Activated T-helper 1 cell treated with anti-CD3 and anti-CD28 coated beads, Interleukin-12 subunit alpha, Interleukin-12 subunit beta, Interleukin-2, Interleukin-4 antibody, amounts not matched to agents 30 ng/mL and 10 ng/mL and 1 ng/mL, durations not matched to agents 14 hours and 24 hours and 36 hours (primary cell): ENCODE measurements at places on chromosomes 4 and X. TPM values are rescaled to one million over a fixed set of nuclear protein-coding genes. Genes with fewer than 3 reads are reported as not detected.
A peak's percentile ranks its signal among the peaks of the same experiment; 100 is the strongest.

Gene F8A3
- total RNA-seq, result 27.1 and 27.4 TPM in 2 replicates

Gene TBX22
- total RNA-seq, result not detected in 2 replicates

Gene SLC9A6
- total RNA-seq, result 12.7 and 13.4 TPM in 2 replicates

GRCh38 chr4:14218641-14219040, 591.1 kb upstream of the BOD1L1 start:
- H3K36me3 ChIP-seq, result no peaks in the 10 kb centered on the region
- no peak for DNase-seq
- H3K4me3 ChIP-seq, result no peak overlapping the region
- H3K27me3 ChIP-seq, result no peaks in the 10 kb centered on the region

DNA sequence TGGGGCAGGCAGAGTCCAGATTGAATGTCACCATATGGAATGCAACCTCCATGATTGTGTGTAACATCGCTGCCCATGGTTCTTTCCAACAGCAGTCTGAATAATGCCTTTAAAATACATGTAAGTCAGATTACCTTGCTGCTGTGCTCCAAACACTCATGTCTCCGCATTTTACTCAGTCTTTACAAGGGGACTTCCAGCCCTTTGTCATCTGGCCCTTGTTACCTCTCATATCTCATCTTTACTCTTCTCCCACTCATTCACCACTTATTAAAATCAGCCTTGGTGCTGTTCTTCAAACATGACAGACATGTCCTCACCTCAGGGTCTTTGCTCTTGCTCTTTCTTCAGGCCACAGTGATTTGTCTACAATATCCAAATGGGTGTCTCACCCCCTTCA, 200.4 kb upstream of the GYPA start:
- H3K27ac ChIP-seq, result no peak overlapping the region
- H3K4me1 ChIP-seq, result no peaks in the 10 kb centered on the region
- H3K36me3 ChIP-seq, result no peaks in the 10 kb centered on the region
- H3K27me3 ChIP-seq, result no peaks in the 10 kb centered on the region
- no peak overlapping the region for H3K4me3 ChIP-seq
- DNase-seq, result no peak

GRCh38 chr4:48340276-48340964, 909 bp upstream of the SLAIN2 start:
- peaks cover 68% of the 10 kb centered on the region for H3K4me1 ChIP-seq
- peak overlapping the region; percentile 95 for H3K27ac ChIP-seq
- peak overlapping the region; percentile 90 for H3K4me3 ChIP-seq
- no peaks in the 10 kb centered on the region for H3K27me3 ChIP-seq
- H3K36me3 ChIP-seq, result peaks cover 5% of the 10 kb centered on the region

- DNase-seq, result no peak
- H3K36me3 ChIP-seq, result no peaks in the 10 kb centered on the region
- H3K4me1 ChIP-seq, result no peaks in the 10 kb centered on the region
- no peak overlapping the region for H3K4me3 ChIP-seq
- H3K27ac ChIP-seq, result no peak overlapping the region
These were observed 434.9 kb upstream of the GALNTL6 start for GRCh38 chr4:171378323-171378722.

- no peak overlapping the region for H3K4me3 ChIP-seq
- peak; percentile 44 for DNase-seq
- no peaks in the 10 kb centered on the region for H3K27me3 ChIP-seq
- no peak overlapping the region for H3K27ac ChIP-seq
- H3K36me3 ChIP-seq, result no peaks in the 10 kb centered on the region
These were observed 96.7 kb downstream of the ITM2A start for GRCh38 chrX:79270401-79270800.

GRCh38 chr4:40672528-40673522, 43.2 kb upstream of the RBM47 start:
- H3K27ac ChIP-seq, result peak overlapping the region; percentile 86
- peak overlapping the region; percentile 57 for H3K4me3 ChIP-seq
- no peaks in the 10 kb centered on the region for H3K27me3 ChIP-seq
- H3K36me3 ChIP-seq, result peaks cover 6% of the 10 kb centered on the region

DNA sequence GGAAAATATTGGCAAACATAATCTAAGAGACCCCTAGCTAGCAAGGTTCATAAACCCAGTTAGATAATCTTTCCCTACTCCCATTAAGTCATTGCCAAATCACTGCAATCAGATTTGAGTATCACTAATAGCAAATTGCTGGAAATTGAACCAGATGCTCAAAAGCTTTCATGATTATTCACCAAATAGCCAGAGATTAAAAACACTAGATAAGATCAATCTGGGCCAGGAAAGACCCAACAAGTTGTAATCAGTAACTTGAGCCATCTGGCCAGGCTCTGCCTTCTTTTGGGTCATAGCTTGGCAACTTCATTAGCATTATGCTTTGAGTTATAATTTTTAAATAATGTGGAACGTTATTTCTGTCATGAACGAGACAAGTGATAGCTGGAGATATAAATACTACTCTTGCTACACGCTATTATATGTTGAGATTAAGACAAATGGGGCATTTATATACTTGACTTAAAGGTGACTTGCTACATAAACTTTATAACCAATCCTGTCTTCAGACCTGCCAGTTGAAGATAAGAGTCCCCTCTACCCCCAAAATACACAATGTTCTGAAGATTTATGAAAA, 196.6 kb upstream of the EDNRA start:
- H3K36me3 ChIP-seq, result no peaks in the 10 kb centered on the region
- no peak overlapping the region for H3K27ac ChIP-seq
- no peaks in the 10 kb centered on the region for H3K27me3 ChIP-seq
- no peak for DNase-seq

GRCh38 chr4:163587867-163588266, 93.4 kb downstream of the TMA16 start:
- DNase-seq, result no peak
- H3K4me1 ChIP-seq, result no peaks in the 10 kb centered on the region
- H3K27me3 ChIP-seq, result no peaks in the 10 kb centered on the region
- no peak overlapping the region for H3K4me3 ChIP-seq
- H3K27ac ChIP-seq, result no peak overlapping the region
- no peaks in the 10 kb centered on the region for H3K36me3 ChIP-seq

GRCh38 chrX:12770440-12770839, 20.8 kb upstream of the PRPS2 start:
- H3K27ac ChIP-seq, result no peak overlapping the region
- peaks cover 18% of the 10 kb centered on the region for H3K27me3 ChIP-seq
- no peak overlapping the region for H3K4me3 ChIP-seq
- H3K36me3 ChIP-seq, result no peaks in the 10 kb centered on the region

GRCh38 chrX:108511721-108512120, 72.1 kb downstream of the COL4A5 start:
- no peak overlapping the region for H3K4me3 ChIP-seq
- no peaks in the 10 kb centered on the region for H3K36me3 ChIP-seq
- no peaks in the 10 kb centered on the region for H3K4me1 ChIP-seq
- no peaks in the 10 kb centered on the region for H3K27me3 ChIP-seq
- no peak for DNase-seq
- H3K27ac ChIP-seq, result no peak overlapping the region

GRCh38 chrX:30713061-30713525, 59.9 kb downstream of the GK start:
- peak overlapping the region; percentile 59 for H3K4me3 ChIP-seq
- peak overlapping the region; percentile 85 for H3K27ac ChIP-seq
- DNase-seq, result peak; percentile 31
- H3K36me3 ChIP-seq, result peaks cover 51% of the 10 kb centered on the region

GRCh38 chrX:77528034-77528433, 80.8 kb downstream of the FGF16 start:
- H3K27ac ChIP-seq, result no peak overlapping the region
- H3K4me1 ChIP-seq, result peaks cover 3% of the 10 kb centered on the region
- H3K27me3 ChIP-seq, result no peaks in the 10 kb centered on the region
- peaks cover 26% of the 10 kb centered on the region for H3K36me3 ChIP-seq
- H3K4me3 ChIP-seq, result no peak overlapping the region
